ENCODE measurements at places on chromosomes 1 and 21. TPM values are rescaled to one million over a fixed set of nuclear protein-coding genes. Genes with fewer than 3 reads are reported as not detected.

DNA sequence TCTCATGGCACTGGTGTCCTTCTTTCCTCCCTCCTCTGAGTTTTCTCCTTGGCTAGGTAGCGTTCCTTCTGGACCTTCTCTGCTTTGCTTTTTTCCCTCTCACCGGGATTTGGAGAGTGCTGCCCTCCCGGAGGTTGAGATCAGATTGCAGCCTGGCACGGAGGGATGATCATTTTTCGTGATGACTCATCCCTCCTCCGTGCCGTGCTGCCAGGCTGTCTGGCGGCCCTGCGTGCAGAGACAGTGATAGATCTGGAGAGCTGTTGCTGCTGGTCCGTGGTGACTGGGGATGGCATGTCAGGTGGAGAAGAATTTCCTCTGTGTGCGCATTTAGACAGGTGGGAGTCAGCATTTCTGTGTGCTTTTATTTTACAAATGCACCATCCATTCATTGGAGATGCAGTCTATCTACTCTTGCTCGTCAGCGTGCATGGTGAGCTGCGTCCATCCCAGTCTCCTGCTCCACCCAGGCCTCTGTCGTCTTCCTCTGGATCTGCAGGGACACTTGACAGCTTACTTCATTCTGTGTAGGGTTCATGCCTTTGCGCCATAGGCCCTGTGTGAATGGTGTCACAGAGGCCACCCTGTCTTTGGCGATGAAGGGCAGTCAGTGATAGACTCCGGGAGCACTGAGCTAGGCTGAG, 104.4 kb downstream of the PCBP3 start:
- no peak overlapping the region for H3K27ac ChIP-seq
- no peaks in the 10 kb centered on the region for H3K4me1 ChIP-seq
- DNase-seq = no peak
- H3K27me3 ChIP-seq = no peaks in the 10 kb centered on the region

DNA sequence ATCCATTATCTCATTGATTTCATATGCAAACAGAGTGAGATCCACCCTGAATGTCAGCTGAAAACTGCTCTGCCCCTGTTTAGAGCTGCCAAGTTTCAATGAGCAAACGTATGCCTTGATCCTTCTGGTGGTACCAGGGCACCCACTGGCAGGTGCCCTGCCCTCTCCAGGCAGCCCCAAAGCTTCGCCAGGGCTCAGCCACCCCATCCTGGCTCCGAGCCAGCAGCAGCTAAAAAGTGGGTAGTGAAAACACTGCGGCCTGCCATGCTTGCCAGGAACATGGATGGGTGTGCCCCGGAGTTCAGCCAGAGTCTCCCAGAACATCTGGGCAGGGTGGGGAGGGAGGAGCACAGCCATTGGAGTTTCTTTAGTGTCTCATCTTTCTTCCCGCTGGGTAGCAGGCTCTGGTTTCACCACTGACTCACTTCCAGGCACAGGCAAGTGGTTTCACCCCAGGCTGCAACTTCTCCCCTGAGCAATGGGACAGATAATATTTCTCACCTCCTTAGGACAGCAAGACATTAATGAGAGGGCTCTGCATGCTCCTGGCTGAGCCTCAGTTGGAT, 8.1 kb upstream of the LMX1A start:
- no peaks in the 10 kb centered on the region for H3K36me3 ChIP-seq
- H3K4me3 ChIP-seq = no peak overlapping the region
- no peak overlapping the region for H3K27ac ChIP-seq
- H3K4me1 ChIP-seq = no peaks in the 10 kb centered on the region
- peaks cover 61% of the 10 kb centered on the region for H3K27me3 ChIP-seq

DNA sequence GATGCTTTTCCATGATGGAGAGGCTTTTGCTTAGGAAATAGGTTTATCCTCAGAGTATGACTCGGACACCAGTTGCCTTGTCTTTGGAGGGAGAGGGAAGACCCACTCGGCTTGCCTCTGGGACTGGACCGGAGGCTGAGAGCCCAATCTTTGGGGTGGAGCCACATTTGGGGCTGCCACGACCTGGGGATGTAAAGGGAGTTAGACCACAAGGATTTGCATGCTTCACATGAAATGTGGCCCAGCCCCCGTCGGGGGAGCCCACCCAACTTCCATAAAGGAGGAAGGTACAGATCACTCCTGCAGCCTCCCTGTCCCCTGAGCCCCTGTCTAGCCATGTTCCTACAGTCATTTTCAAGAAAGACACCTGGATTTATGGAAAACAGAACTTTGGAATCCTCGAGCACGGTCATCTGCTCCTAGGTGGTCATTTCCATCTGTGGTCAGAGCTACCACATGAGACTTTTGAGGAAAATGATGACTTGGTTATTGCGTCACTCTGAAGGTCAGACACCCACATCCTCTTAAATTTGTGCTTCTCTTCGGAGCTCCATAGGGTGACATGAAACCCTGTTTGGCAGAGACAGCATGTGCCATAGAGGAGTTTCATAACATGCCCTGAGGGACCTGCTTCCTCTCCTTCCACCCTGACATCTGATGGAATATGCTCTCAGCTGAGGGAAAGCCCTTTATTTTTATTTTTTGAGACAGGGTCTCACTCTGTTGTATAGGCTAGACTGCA, 99.4 kb upstream of the SLC45A1 start:
- H3K4me3 ChIP-seq = no peak overlapping the region
- H3K36me3 ChIP-seq = no peaks in the 10 kb centered on the region
- H3K4me1 ChIP-seq = peaks cover 4% of the 10 kb centered on the region
- H3K27me3 ChIP-seq = peaks cover 41% of the 10 kb centered on the region
- no peak for DNase-seq

GRCh38 chr1:15455522-15455921, 1.0 kb upstream of the CELA2A start:
- H3K4me1 ChIP-seq = no peaks in the 10 kb centered on the region
- H3K27ac ChIP-seq = no peak overlapping the region
- no peak overlapping the region for H3K4me3 ChIP-seq
- no peak for DNase-seq
- H3K27me3 ChIP-seq = peaks cover 16% of the 10 kb centered on the region

TNFRSF1B gene
- total RNA-seq = 98.6 TPM

DNA sequence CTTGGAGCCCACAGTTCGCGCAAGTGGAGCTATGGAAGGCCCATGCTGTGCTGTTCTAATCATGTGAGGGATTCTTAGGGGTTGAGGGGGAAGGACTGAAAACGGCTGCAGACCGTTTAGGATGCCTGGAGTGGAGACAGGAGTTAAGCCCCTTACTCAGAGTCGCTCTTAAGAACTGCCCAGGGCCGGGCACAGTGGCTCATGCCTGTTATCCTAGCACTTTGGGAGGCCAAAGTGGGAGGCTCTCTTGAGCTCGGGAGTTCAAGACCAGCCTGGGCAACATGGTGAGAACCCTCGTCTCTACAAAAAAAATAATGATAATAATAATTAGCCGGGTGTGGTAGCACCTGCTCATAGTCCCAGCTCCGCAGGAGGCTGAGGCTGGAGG, 1.1 kb downstream of the ZNF672 start:
- no peak for DNase-seq
- H3K27me3 ChIP-seq = no peaks in the 10 kb centered on the region
- peaks cover 44% of the 10 kb centered on the region for H3K4me1 ChIP-seq
- peaks cover 14% of the 10 kb centered on the region for H3K36me3 ChIP-seq
- peak overlapping the region; percentile 98 for H3K27ac ChIP-seq
- no peak overlapping the region for H3K4me3 ChIP-seq

DNA sequence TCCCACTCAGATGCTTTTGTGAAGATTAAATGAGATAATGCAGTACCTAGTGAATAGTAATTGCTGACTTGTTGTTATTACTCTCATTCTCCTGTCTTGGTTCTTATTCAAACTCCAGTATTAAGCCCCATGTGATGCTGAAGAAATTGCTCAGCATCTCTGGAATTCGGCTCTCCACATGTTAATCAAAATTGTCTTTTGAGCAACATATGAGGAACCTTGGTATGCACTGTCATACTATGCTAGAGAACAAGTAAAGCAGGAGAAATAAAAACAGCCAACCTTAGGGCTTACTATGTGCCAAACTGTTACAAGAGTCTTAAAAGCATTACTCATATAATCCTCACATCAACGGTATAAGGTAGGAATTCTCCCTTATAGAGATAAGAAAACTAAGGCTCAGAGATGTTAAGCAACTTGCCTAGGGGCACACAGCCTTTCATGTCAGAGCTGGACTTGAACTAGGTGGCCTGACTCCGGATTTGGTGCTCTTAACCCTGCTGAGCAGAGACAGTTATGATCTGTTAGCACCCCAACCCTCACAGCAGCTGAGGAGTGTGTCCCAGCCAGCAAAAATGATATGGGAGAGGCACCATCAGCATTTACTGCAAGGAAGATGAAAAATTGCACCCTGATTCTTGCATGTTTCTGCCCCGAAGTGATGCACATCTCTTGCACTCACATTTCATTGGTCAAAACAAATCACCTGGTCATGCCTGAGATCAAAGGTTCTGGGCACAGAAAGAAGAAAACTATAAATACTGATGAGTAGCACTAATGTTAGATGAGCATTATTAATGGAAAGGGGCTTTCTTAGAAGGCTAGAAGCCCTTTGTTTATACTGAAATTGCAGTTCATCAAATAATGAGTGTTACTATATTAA, 102.3 kb downstream of the OMA1 start:
- no peak overlapping the region for H3K4me3 ChIP-seq
- DNase-seq = no peak
- no peaks in the 10 kb centered on the region for H3K27me3 ChIP-seq
- H3K27ac ChIP-seq = no peak overlapping the region
- H3K4me1 ChIP-seq = no peaks in the 10 kb centered on the region

DNA sequence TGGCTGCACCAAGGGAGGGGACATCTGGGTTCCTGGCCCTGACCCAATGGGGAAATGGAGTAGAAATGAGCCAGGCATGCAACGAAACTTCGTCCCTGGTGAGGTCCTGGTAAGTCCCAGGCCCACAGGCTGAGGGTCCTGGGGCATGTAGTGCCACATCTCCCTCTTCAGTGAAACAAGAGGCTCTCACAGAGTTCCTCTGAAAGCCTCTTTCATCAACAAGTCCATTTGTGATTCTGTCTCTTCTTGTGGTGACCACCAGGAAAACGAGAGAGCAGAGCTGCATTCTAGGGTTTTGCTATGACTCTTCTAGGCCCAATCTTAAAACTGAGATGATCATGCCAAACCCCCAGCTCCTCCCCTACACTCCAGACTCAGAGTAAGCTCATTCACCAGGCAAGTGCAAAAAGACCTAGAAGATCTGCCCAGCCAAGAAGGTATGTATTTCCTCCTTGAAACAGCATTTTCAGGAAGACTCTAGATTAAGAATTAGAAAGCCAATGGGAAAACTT, 24.3 kb upstream of the RNF220 start:
- peaks cover 2% of the 10 kb centered on the region for H3K27me3 ChIP-seq
- no peaks in the 10 kb centered on the region for H3K36me3 ChIP-seq
- no peaks in the 10 kb centered on the region for H3K4me1 ChIP-seq
- no peak for DNase-seq
- no peak overlapping the region for H3K4me3 ChIP-seq
- no peak overlapping the region for H3K27ac ChIP-seq

RGS18 gene
- not detected for total RNA-seq

- no peak for DNase-seq
- H3K4me3 ChIP-seq = no peak overlapping the region
- H3K27ac ChIP-seq = no peak overlapping the region
- no peaks in the 10 kb centered on the region for H3K4me1 ChIP-seq
Measured at GRCh38 chr1:78333502-78333901, 157.3 kb upstream of the PTGFR start.

GRCh38 chr21:14533499-14534428, 12.4 kb downstream of the SAMSN1 start:
- H3K27ac ChIP-seq = peak overlapping the region; percentile 98
- H3K27me3 ChIP-seq = no peaks in the 10 kb centered on the region
- no peak for DNase-seq
- H3K36me3 ChIP-seq = peaks cover 52% of the 10 kb centered on the region
- peaks cover 79% of the 10 kb centered on the region for H3K4me1 ChIP-seq
- peak overlapping the region; percentile 71 for H3K4me3 ChIP-seq

DNA sequence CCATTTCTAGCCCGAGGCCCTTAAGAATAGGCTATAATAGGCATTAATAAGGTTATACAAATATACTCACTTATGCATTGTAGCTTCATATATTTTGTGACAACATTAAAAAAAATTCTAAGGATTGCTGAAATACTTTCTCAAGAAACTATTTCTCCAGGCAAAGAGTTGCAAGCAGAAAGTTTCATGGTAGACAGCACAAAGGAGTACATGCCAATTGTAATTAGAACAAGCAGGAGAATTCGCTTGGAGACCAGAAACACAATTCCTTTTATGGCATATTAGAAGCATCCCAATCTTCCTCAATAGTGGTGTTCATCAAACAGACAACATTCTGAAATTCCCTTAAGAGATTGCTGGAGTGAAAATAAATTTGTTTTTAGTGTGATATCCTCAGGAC, 122.8 kb downstream of the CRB1 start:
- H3K4me1 ChIP-seq = no peaks in the 10 kb centered on the region
- H3K36me3 ChIP-seq = no peaks in the 10 kb centered on the region

SMIM11 gene
- 3.8 TPM for total RNA-seq

- no peak for DNase-seq
- no peak overlapping the region for H3K4me3 ChIP-seq
- no peaks in the 10 kb centered on the region for H3K27me3 ChIP-seq
- no peaks in the 10 kb centered on the region for H3K4me1 ChIP-seq
Measured at GRCh38 chr1:192153276-192153675, 5.0 kb upstream of the RGS18 start.
